ENCODE measurements at places on chromosomes 7 and 10. TPM values are rescaled to one million over a fixed set of nuclear protein-coding genes. Genes with fewer than 3 reads are reported as not detected.

SLC16A12 gene
- 1.2 TPM for total RNA-seq

GPR15LG gene
- total RNA-seq = not detected

SEMA3A gene
- total RNA-seq = 1.1 TPM

MYL10 gene
- total RNA-seq = not detected

GRCh38 chr7:36570528-36571189 is 153.6 kb downstream of the AOAH start:
- no peaks in the 10 kb centered on the region for H3K36me3 ChIP-seq
- H3K4me3 ChIP-seq = no peak overlapping the region
- no peak overlapping the region for H3K27ac ChIP-seq
- H3K27me3 ChIP-seq = no peaks in the 10 kb centered on the region

DNA sequence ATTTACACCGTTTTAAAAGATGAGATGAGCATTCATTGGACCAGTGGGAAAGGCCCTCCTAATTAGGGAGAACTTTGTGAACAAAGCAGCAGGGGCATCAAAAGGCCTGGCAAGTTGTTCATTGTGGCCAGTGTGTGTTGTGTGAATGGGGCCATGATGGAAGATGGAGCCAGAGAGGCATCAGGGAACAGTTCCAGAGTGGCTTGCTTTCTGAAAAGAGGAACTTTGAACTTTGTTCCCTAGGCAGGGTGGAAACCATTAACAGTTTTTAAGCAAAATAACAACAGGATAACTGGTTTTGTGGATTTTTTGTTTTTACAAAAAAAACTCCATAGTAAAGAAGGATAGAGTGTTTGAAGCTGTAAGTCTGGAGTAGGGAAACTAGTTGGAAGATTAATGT is 12.5 kb downstream of the SUV39H2 start:
- no peaks in the 10 kb centered on the region for H3K4me1 ChIP-seq
- no peaks in the 10 kb centered on the region for H3K27me3 ChIP-seq
- H3K36me3 ChIP-seq = no peaks in the 10 kb centered on the region
- no peak for DNase-seq
- no peak overlapping the region for H3K27ac ChIP-seq
- H3K4me3 ChIP-seq = no peak overlapping the region

DNA sequence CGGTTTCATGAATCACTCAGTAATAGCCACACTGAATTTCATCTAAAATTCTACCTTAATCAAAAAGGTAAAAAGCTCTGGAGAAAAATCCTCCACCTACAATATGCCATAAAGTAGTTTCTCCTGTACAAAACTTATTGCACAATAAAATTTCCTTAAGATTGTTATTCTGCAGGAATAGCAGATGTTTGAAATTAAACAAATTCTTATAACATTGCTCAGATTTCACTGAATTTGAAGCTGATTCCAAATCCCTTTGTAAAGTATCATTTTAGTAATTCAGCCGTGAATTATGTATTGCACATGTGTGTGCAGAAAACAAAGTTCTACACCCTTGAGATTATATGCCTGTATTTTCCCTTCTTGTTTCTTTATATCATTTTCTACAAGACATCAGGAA is 123.8 kb downstream of the AMPH start:
- no peak for DNase-seq
- no peak overlapping the region for H3K4me3 ChIP-seq
- H3K27ac ChIP-seq = no peak overlapping the region
- H3K27me3 ChIP-seq = no peaks in the 10 kb centered on the region
- no peaks in the 10 kb centered on the region for H3K4me1 ChIP-seq

GRCh38 chr10:67175354-67175753 is 249.5 kb downstream of the LRRTM3 start:
- H3K27me3 ChIP-seq = no peaks in the 10 kb centered on the region
- H3K36me3 ChIP-seq = no peaks in the 10 kb centered on the region
- no peak overlapping the region for H3K4me3 ChIP-seq

DNA sequence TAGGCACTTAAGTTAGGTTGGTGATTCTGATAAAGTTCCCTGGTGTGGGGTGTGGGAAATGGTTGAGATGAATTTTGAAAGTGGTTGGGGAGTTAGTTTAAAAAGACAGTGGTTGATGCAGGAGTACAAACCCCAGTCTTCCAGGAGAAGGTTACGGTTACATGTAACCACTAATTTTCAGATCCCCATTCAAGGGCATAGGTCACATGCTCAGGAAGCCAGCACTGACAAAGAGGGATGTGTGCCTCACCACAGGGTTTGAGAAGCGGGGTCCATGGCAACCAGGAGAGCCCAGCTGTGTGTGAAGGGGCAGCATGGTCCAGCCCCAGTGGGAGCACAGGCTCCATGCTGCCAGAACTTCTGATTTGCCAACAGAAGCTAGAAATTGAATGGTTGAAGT is 144.2 kb downstream of the MDFIC start:
- H3K27me3 ChIP-seq = no peaks in the 10 kb centered on the region
- no peak overlapping the region for H3K27ac ChIP-seq
- H3K36me3 ChIP-seq = no peaks in the 10 kb centered on the region
- H3K4me3 ChIP-seq = no peak overlapping the region

GRCh38 chr7:132771301-132771730 is 195.0 kb upstream of the PLXNA4 start:
- H3K27ac ChIP-seq = no peak overlapping the region
- H3K4me1 ChIP-seq = no peaks in the 10 kb centered on the region

Measured in thoracic aorta (tissue), 2 donors.